ENCODE measurements at places on chromosomes 16 and 17.

DNA sequence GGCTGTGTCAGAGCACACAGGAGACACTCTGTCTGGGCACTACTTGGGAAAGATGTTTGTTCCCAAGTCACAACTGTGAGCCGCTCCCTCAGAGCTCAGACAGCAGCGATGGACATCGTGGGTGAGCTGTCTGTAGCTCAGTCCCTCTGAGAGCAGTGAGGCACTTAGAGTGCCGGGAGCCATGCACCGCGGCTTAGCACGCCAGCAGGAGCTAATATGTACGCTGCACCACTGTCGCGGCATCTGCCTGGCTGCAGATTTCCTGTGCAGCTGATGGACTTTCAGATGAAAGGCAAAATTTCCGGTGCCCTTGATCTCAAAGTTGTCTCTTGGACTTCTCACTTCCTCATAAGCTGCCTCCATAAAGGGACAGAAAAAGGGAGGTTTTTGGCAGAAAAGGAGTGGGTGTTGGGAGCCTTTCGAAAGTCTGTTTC, 92.8 kb upstream of the ZNF469 start:
- no peak for DNase-seq

- peak; percentile 64 for DNase-seq
Observed at GRCh38 chr17:58755577-58756245, at the start of gene PPM1E. Gene PPM1E (plus strand): TSS chr17:58755854.

- DNase-seq, result no peak
Observed at GRCh38 chr16:5381481-5381880, 283.9 kb upstream of the EEF2KMT start.

DNA sequence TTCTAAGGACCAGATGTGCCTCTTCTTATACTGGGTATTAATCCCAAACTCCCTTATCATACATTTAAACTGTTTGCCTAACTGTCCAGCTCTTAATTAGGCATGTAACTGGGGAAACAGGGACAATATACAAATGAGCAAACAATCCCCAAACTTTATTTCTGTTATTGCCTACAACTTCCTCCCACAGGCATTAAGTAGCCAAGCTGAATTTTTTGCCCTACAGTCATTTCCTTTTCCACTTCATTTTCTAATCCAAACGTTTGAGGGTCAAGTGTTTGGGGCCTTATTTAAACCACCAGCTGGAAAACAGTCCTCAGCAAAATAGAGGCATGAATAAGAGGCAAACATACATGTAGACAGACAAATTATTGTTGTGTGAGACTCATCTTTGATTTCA, 77.4 kb upstream of the CCL2 start:
- peak; percentile 60 for DNase-seq

All from fibroblast of lung (primary cell).